Heart left ventricle (tissue), 16 donors: ENCODE measurements at places on chromosomes 5 and 9. TPM values are rescaled to one million over a fixed set of nuclear protein-coding genes. Genes with fewer than 3 reads are reported as not detected.

DNA sequence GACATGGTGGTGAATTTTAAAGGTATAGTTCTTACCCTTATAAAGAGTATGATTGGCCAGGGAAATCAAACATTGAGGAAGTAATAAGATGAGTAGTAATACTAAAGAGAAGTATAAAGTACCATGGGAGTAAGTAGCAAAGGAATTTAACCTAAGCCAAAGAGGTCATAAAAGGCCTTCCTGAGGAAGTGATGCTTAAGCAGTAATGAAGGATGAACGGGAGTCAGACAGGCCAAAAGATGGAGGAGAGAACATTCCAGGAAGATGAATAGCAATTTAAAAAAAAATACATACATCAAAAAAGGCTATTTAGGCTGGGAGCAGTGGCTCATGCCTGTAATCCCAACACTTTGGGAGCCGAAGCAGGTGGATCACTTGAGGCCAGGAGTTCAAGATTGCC, 29.0 kb downstream of the KLHL3 start:
- DNase-seq, result no peak

DNA sequence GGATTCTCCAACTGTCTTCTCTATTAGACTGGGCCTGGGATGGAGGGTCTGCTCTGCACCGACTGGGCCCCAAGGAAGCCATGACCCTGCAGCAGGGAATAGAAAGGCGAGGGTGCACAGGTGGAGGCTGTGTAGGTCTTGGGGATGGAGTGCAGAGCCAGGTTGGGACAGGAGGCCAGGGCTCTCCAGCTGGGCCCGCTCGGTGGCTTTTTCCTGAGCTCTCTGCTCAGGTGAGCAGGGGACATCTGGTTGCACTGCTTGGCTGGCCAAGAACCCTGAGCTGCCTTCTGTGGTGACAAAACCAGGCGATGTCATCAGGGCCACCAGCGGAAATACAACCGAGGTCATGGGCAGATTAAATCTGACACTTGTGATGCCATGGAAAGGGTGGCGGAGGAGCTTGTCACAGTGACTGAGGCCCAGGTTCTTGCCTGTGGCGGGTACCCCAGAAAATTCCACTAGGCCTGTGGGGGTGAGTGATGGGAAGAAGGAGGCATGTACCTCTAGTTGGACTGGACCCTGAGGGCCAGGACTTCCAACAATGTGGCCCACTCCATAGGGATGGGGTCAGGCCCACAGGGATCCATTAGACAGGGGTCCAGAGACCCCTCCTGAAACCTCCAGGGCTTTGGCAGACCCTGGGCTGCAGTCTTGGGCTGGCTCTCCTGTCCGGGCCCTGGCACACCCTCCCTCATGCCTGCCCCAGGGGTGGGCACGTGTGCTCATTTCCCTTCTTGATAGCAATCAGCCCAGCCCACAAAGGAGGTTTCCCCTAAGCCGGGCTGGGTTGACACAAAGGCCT, 4.4 kb upstream of the IL3 start:
- DNase-seq, result no peak

DNA sequence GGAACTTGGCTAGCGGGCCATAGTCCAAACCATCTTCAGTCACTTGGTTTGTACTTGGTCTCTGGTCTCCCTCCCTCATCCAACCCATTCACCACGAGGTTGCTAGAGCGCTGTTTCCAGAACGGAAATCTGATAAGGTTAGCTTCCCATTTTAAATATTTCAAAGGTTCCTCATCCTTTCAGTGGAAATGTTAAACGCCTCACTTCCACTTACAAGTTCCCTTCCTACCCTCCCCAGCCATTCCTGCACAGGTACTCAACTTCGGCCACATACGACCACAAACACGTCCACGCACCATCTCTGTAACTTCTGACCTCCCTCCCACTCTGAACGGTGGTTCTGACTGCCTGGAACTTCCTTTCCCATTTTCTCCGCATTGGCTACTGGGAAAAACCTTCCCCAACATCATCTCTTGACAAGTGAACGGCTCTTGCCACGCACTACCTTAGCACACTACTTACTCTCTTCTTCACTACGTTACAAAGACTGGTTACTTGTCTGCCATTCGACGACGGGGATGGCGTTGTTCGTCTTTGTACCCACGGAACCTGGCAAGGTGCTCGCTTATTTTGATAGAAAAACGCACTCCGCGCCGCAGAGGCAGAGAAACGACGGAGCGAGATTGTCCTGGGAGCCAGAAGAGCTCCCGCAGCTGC, 629 bp downstream of the CCNH start:
- DNase-seq, result no peak

The TAS2R1 gene
- total RNA-seq, result not detected

The SFXN1 gene
- 34.9 TPM for total RNA-seq
